ENCODE measurements at places on chromosomes 11 and 22. TPM values are rescaled to one million over a fixed set of nuclear protein-coding genes. Genes with fewer than 3 reads are reported as not detected.

The OR5I1 gene
- not detected for total RNA-seq

The UCP3 gene
- total RNA-seq, result 0.65 TPM

The FOLH1 gene
- not detected for total RNA-seq

The GP1BB gene
- 2.6 TPM for total RNA-seq

The UBQLNL gene
- total RNA-seq, result 0.65 TPM
